Airway epithelial cell (primary cell): ENCODE measurements at places on chromosomes 1 and 21. TPM values are rescaled to one million over a fixed set of nuclear protein-coding genes. Genes with fewer than 3 reads are reported as not detected.

KRTAP19-3 gene
- not detected in 2 replicates for total RNA-seq

ANGPTL3 gene
- total RNA-seq, result not detected in 2 replicates

OR2T33 gene
- total RNA-seq, result not detected in 2 replicates

REN gene
- not detected in 2 replicates for total RNA-seq

SPTA1 gene
- total RNA-seq, result not detected in 2 replicates

KCNQ4 gene
- total RNA-seq, result 0.07 TPM in 1 of 2 replicates, not detected in the other
